Stimulated activated CD8-positive, alpha-beta memory T cell treated with anti-CD3 and anti-CD28 coated beads, Interleukin-2, amount 100 ng/mL, for 1 hour (primary cell): ENCODE measurements at places on chromosomes 4 and X.

- DNase-seq: no peak
Observed at GRCh38 chr4:74033739-74034138, 4.8 kb downstream of the CXCL3 start.

DNA sequence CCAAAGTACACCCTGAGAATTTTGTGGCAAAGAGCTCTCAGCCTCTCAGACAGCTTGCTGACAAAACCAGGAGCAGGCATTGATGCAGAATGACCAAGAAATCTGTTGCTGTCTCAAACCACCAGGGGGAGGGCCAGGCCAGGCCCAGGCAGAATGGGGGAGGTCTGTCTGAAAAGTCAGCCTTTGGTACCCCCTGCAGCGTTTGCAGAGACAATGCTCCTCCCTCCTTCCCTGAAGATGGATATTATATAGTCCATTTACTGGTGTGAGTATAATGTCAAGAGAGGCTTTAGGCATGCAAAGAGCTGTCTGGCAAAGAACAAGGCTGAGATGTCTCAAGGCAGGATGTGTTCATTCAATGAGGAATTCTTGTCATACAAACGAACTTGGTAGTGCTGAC lies 52.9 kb upstream of the TRPC5OS start:
- no peak for DNase-seq

GRCh38 chrX:11438767-11439166 lies 145.6 kb downstream of the AMELX start:
- no peak for DNase-seq

GRCh38 chr4:141912831-141913230 lies 276.4 kb downstream of the IL15 start:
- no peak for DNase-seq

GRCh38 chrX:10167573-10167972 lies 10.8 kb downstream of the CLCN4 start:
- no peak for DNase-seq

DNA sequence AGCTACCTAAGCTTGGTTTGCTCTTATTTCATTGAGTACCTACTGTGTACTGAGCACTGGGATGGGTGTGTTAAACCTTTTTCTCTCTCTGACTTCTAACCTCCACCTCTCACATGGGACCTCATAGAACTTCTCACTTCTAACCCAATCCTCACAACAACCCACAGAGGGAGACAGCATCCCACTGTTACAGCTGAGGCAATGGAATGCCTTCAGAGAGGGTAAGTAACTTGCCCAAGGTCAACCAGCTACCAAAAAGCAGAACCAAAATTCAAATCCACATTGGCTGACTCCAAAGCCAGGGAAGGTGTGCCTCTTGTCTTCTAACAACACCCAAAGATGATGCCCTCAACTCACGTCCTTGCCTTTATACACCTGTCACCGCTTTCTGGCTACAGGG lies 5.4 kb downstream of the SEL1L3 start:
- DNase-seq: no peak

DNA sequence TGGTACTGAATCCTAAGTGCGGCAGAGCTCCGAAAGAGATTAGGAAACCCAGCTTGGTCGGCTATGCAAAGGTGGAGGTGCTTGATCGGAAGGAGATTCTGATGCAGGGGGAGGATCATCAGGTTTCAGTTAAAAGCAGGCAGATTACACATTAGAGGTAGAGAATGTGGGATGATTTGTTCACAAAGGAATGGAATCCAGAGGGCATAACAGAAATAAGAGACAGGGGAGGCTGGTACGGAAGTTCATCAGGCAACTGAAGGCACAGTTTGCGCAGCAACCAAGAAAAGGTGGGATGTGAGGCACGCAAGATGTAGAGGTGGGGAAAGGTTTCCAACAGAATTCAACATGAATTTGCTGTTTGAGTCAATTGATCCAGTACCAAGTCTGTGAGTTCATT lies 424 bp upstream of the ZNF330 start:
- DNase-seq: no peak

GRCh38 chrX:21438792-21439191 lies 64.6 kb downstream of the CNKSR2 start:
- DNase-seq: no peak

DNA sequence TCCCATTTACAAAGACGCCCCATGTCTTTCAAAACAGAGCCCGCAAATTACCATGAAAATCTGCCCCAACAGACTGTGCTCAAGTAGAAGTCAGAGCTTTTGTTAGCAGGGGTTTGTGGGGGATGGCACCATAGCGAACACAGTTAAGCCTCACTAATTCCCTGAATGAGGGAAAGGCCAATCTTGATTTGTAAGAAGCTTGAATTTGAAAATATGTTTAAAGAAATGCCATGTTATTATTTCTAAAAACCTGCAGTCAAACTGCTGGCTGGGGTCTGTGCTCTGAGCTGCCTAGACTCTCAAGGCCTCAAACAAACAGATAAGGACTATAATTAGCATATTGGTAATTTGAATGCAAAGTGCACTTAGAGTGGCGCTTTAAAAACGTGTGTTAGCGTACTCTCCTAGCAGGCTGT lies 9.4 kb upstream of the PAK3 start:
- no peak for DNase-seq

DNA sequence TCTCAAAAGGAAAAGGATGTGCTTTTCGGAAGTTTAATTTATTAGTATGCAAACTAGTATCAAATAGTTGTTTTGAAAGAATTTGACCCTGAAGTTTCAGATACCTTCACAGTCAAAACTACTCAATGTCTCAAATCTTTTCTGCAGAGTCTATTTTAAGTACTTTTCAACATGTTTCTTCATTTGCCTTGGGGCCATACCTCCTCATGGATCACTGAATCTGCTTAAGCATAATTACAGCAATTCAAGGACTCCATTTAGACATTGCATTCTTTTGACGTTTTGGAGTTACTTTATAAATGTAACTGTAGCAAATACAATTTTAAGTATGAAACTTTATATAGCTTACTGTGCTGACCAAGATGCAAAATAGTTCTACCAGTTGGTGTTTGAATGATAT lies 25.5 kb downstream of the PALLD start:
- no peak for DNase-seq
